ENCODE measurements at places on chromosomes 12 and 14.

DNA sequence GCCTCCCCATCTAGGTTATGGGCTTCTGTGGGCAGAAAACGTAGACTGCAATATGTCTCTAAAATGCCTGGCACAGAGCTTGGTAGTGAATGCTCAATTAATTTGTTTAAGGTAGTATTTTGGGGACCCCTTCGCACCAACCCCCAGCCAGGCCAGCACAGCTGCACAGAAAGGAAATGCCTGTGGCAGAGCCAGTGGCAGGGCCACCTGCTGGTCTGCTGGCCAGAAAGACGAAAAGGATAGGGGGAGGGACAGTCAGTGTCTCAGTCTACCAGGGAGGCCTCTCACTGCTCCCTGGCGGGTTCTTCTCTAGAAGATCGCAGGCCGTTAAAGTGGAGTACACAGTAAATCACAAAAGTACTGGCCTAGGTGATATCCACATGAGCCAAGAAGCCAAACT is 3.5 kb downstream of the RAB15 start:
- no peak for DNase-seq

DNA sequence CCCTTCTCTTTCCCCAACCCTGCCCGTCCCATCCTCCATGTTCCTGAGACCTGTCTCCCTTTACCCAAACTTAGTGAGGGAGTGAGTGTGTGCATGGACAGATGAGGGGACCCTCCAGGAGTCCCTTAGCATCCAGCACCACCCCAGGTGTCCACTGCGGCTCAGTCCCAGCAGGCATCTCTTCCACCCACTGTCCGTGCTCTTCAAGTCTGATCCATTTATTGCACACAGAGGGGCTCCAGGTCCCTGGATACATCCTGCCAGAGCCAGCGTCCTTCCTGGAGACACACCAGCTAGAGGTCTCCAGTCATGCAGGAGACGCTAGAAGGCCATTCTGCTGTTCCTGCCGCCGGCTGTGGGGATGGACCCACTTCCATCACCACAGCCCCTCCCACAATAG is 239.2 kb downstream of the ADGRD1 start:
- no peak for DNase-seq

DNA sequence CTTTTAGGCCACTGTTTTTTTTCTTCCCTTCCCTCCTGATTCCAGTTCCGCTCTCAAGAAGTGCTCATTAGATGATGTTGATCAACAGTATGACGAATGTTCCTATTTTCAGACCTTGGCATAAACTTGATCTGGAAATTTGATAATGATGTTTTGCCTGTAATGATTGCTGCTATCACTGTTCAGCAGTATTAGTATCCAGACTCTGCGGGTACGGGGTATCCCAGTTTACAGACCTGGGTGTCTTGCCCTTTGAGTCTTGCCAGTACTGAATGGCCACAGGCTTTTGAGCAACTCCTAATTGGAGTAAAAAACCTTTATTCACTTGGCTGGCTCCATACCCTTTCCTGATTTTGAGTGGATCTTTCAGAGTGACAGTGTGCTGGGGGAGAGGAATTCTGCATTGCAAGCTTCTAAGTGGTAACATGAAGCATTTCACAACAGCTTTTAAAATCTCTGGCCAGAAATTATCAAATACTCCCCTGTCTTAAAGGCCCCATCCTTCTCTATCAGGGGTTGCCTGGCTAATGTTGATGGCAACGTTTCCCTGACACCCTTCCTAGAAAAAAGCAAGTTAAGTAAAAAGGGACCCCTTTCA is 5.9 kb upstream of the ASB8 start:
- DNase-seq = no peak

DNA sequence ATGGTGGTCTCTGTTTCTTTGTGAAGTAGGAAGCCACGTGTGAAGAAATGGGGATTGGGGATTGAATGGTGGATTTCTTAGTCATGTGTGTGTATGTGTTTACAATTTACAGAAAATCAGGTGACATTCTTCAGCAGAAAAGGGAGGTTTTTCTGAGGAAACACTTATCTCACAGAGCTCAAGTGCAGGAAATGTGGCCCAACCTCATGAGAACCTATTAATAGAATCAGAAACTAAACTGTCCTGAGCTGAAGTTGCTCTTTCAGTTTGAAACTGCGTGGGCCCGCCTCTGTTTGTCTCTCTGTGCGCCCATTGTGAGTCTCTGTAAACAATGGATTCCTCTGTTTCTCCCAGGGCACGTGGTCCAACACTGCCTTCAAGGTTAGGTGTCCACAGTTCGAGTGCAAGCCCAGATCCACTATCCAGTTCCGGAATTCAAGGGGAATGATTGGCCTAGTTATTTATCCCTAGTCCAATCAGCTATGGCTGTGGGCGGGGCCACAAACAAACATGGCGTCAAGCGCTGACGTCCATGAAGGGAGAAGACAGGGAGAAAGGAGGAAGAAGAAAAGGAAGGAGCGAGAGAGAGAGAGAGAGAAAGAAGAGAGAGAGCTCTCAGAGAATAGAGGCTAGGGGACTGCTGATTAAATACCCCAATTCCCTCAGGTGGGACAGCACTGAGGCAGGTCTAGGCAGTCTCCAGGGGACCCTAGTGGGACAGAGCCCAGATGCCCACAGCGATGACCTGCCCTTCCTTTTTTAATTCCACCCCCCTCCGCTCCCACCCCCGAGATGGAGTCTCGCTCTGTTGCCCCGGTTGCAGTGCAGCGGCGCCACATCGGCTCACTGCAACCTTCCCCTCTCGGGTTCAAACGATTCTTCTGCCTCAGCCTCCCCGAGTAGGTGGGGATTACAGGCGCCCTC is 31.4 kb upstream of the C12orf76 start:
- peak; percentile 50 for DNase-seq

DNA sequence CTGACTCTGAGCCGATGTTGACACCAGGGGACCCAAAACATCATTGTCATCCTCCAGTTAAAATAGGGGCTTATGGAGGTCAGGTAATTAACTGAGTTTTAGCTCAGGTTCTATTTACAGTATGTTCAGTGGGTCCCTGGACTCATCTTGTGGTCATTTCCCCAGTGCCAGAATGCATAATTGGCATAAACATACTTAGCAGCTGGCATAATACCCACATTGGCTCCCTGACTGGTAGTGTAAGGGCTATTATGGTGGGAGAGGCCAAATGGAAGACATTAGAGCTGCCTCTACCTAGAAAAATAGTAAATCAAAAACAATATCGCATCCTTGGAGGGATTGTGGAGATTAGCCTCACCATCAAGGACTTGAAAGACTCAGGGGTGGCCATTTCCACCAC is 350.9 kb downstream of the C12orf75 start:
- no peak for DNase-seq

DNA sequence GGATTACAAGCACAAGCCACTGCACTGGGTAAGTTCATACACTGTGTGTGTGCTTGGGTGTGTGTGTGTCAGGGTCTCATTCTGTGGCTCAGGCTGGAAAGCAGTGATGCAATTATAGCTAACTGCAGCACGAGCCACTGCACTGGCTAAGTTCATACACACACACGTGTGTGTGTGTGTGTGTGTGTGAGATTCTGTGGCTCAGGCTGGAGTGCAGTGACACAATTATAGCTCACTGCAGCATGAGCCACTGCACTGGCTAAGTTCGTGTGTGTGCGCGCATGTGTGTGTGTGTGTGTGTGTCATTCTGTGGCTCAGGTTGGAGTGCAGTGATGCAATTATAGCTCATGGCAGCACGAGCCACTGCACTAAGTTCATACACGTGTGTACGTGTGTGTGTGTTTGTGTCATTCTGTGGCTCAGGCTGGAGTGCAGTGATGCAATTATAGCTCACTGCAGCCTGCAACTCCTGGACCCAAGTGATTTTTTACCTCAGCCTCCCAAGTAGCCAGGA is 85.4 kb downstream of the HECTD1 start:
- DNase-seq = no peak

DNA sequence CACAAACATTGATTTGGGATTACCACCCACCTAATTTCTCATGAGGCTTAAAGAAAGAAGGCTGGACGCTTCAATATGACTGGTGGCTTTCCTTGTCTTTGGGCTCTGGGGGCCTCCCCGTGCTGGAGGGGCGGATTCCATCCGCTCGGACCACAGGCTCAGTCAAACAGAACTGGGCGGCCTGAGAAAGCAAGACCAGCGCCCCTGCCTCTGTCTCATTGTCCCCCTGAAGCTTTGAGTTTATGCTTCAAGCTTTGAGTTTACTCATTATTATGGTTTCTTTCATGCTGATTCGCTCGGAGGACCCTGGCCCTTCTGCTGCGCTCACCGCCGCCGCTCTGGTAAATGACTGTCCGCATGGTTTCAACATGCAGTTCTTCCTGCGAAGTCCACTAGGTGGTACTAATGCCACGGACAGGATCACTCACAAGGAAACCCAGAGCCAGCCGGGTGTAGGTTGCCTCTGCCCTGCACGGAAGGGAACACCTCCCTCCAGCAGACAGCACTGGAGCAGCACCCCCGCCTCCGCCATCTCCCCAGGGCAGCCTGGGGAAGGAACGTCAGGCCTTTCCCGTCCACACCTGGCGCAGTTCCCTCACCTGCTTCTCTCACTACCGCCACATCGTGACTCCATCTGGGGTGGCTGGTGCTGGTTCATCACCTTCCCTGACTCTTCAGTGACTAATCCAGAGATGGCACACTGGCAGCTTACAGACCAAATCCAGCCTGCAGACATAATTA is 13.2 kb upstream of the TIGAR start:
- DNase-seq = no peak

- DNase-seq = no peak
Measured at GRCh38 chr14:61451491-61451890, 130.1 kb downstream of the PRKCH start.

DNA sequence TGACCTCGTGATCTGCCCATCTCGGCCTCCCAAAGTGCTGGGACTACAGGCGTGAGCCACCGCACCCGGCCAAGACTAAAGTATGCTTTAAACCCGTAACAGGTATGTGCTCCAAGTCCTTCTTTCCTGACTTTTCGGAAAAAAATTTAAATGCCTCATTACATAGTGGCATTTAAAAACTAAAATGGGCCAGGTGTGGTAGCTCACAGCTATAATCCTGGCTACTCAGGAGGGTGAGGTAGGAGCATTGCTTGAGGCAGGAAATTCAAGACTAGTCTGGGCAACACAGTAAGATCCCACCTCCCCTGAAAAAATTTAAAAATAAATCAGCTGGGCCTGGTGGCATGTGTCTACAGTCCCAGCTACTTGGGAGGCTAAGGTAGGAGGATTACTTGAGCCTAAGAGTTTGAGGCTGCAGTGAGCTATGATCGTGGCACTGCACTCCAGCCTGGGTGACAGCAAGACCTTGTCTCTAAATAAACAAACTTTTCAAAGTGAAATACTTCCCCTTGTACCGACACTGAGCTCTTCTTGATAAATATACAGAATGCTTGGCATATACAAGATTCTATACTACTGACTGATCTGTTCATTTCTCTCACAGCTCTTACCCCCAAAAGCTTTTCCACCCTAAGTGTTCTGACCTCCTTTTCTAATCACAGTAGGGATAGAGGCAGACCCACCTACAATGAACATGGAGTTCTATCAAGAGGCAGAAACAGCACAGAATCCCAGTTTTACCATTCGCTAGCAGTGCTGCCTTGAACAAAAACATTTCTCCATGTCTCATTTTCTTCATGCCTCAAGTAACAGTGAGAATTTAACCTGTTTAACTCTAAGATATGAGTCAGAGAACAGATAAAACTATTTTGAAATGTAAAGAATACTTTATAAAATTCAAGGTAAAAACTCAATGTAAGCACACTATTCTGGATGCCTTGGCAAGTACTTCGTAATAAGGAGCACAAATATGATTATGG is 7.9 kb downstream of the PPP4R3A start:
- DNase-seq = no peak

DNA sequence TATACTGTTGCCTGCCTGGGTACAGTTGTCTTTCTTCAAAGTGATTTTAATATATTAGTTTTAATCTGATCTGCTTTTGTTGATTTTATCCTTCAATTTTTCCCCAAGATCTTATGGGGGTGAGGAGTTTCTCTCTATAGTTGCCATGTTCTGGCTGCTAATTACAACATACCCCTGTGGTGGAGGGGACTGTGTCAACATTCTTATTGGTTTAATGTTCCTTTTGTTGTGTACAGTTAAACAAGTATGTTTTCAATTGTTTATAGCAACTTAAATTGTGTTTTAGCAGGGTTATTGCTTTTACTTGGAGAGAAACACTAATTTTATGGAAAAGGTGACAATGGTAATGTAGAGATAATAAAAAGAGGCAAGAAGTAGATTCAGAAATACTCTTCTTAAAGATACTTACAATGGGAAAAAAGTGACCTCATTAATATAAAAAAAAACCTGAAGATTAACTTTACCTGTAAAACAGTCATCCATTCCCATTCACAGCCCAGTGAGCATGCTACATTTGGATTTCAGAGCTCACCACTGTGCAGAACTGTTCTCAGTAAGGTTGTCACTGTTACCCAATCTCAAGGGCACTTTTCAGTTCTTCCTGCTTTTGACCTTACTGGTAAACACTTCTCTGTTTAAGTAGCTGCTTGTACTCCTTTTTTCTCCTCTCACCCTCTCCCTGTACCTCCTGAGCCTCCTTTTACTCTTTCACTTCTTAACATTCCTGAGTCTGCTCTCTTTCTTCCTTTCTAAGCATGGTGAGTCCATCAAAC is 8.1 kb upstream of the LRRK2 start:
- DNase-seq = no peak

DNA sequence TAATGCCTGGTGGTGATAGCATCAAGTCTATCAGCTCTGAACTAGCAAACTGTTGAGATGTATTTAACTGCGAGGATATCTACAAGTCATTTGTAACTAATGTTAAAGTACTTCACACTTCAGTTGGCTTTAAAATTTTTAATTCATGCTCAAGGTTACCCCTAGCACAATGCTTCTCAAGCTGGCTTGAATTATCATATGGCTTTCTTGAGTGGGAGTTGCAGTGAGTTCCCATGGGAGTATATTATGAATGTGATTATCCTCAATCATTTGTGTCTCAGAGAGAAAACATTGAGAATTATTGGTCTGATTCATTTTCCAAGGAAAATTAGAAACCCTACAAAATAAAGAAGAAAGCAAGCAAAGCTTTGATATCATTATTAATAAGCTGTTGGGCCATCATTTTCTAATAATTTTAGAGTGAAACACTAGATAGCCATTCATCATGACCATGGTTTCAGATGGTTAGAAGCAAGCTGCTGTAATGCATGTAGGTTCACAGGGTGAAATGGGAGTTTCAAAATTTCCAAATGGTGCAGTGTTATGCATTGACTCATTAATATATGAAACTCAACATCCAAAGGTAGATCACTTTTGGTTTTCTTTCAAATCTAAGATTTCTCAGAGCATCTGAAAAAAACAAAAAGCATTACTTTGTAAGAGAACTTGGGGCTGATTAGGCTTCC is 11.8 kb upstream of the KRAS start:
- no peak for DNase-seq

DNA sequence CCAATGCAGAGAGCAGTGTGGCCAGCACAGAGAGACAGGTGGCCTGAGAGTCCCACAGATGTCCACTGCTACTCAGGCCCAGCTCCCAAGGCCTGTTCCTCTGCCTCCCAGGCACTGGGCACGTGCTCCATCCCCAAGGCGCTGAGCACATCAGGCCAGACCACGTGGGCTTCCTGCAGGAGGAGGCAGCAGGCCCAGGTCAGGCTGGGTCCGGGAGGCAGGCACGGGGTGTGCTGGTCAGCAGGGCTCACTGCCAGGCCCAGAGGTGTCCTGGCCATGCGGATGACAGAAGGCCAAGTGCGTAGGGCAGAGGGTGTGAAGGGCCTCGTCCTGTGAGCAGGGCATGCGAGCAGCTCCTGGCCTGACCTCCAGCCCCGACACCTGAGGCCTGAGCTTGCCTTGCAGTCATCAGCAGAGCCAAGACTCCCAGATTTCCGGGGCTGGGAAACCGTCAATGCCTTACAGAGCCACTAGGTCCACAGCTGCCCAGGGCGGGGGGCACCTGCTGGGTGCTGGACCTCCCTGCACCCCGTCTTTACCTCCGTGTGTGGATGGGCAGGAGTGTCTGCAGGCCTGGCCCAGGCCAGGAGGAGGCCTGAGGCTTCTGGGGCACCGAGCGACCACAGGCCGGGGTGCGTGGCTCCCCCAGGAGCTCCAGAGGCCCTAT is 14.9 kb downstream of the TRMT61A start:
- DNase-seq = no peak
